T-helper 2 cell treated with Interferon-gamma antibody and Interleukin-4, amounts not matched to agents 5 μg/mL and 100 μg/mL, for 36 hours (primary cell): ENCODE measurements at places on chromosomes 2 and 18.

- peak; percentile 44 for DNase-seq
Measured at GRCh38 chr2:144519934-144520731, at the start of gene ZEB2. Gene ZEB2 (minus strand): TSS chr2:144520119. CDS start chr2:144517350, 2,769 bp downstream.

GRCh38 chr2:203732092-203732952 is 25.9 kb downstream of the CD28 start:
- no peak for DNase-seq

DNA sequence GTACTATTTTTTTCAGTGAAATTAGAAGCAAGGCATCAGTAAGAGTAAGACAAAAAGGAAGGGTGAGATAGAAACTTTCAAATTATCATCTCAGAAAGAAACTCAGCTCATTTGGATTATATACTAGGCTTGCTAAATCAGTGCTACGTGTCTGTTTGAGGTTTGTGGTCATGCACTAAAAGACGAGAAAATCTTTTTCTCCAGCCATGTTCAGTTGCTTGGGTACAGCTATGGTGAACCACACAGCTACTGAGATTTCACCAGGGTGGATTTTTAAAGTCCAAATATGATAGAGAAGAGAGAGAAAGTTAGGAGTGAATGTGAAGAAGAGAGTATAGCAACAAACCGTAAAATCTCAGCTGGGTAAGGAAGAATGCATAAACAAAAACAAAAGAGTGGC is 161.6 kb downstream of the PTH2R start:
- no peak for DNase-seq

- DNase-seq, result no peak
Measured at GRCh38 chr2:107932979-107933378, 53.3 kb upstream of the SLC5A7 start.
